ENCODE measurements at places on chromosomes 2 and 18. TPM values are rescaled to one million over a fixed set of nuclear protein-coding genes. Genes with fewer than 3 reads are reported as not detected.

DNA sequence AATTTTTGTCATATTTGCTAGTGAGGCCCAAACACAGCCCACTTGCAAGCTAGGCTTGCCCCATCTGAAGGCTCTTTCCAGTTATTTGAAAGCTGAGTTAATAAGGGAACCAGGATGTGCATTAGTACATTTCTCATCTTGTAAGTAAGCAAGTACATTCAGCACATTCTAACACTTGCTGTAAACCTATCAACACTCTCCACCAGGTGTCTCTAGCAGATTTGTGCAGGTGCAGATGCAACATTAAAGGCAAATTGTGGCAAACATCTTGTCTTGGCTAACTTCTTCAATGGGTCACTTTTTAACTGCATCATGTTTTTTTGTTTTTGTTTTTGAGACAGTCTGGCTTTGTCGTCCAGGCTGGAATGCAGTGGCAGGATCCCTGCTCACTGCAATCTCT is 25.3 kb upstream of the MFSD6 start:
- H3K27ac ChIP-seq = no peak overlapping the region
- DNase-seq = no peak
- H3K36me3 ChIP-seq = no peaks in the 10 kb centered on the region
- H3K4me1 ChIP-seq = no peaks in the 10 kb centered on the region
- H3K4me3 ChIP-seq = no peak overlapping the region

- no peak for DNase-seq
- H3K27ac ChIP-seq = no peak overlapping the region
- H3K4me1 ChIP-seq = no peaks in the 10 kb centered on the region
- H3K27me3 ChIP-seq = no peaks in the 10 kb centered on the region
Measured at GRCh38 chr2:142989273-142990204, 112.1 kb downstream of the KYNU start.

- no peaks in the 10 kb centered on the region for H3K4me1 ChIP-seq
- H3K27ac ChIP-seq = no peak overlapping the region
- no peaks in the 10 kb centered on the region for H3K27me3 ChIP-seq
- DNase-seq = no peak
Measured at GRCh38 chr2:134461511-134461910, 207.6 kb downstream of the MGAT5 start.

The RAB6C gene
- 0.16 TPM for total RNA-seq

GRCh38 chr2:33230195-33230594 is 246.3 kb upstream of the RASGRP3 start:
- no peaks in the 10 kb centered on the region for H3K27me3 ChIP-seq
- DNase-seq = no peak
- no peaks in the 10 kb centered on the region for H3K36me3 ChIP-seq
- no peak overlapping the region for H3K4me3 ChIP-seq
- no peak overlapping the region for H3K27ac ChIP-seq

The ANAPC1 gene
- total RNA-seq = 52.8 TPM

The FKBP7 gene
- 10.5 TPM for total RNA-seq

The RAB12 gene
- total RNA-seq = 64.0 TPM

The MFSD2B gene
- not detected for total RNA-seq

DNA sequence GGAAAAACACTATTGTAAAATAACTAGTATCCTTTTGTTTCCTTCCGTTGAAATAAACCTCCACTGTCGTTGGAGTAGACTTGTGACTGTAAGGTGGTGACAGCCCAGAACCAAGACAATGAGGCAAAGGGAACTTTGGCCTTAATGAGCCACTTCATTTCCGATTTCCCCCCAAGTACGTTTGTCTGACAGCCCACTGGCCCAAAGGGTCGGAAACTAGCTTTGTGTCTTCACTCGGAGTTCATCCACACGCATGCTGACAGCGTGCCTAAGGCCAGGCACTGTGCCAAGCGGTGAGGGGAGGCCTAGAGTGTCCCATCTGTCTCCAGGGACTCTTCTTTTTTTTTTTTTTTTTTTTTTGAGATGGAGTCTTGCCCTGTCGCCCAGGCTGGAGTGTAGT is 21.0 kb downstream of the HJURP start:
- no peak overlapping the region for H3K4me3 ChIP-seq
- H3K36me3 ChIP-seq = no peaks in the 10 kb centered on the region
- H3K4me1 ChIP-seq = no peaks in the 10 kb centered on the region
- H3K27ac ChIP-seq = no peak overlapping the region
- no peak for DNase-seq

The AQP12B gene
- total RNA-seq = not detected

DNA sequence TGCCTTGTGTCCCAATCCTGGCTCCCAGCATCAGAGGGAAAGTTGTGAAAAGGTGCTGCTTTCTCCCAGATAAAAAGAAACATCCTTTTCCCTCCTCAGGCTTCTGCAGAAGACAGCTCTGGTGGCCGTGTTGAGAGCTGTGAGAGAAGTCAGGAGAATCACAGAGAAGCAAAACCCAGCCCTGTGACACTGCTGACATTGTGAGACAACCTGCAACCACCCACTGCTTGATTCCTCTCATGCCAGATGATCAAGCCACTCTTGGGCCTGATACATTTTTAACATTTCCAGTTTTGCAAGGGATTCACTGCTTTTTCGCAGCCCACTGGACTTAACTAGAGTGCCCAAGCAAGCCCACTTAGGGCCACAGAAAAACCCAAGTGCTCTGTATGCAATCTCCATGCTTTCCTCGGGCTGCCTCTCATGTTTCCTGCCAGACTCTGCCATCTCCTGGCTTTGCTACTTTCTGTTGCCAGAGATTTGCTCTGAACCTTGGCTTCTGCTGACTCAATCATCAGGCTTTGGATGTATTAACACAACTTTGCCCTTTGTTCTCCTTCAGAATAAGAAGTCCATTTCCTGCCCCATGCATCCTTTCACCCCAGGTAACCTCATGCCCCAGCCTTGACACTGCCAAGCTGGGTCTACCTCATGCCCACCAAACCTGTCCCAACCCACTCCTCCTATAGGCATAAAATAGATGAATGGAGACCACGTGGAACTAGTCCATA is 24.9 kb upstream of the TTR start:
- H3K27ac ChIP-seq = no peak overlapping the region
- H3K4me1 ChIP-seq = no peaks in the 10 kb centered on the region
- DNase-seq = no peak
- H3K27me3 ChIP-seq = no peaks in the 10 kb centered on the region

GRCh38 chr18:37505321-37505720 is 60.3 kb downstream of the CELF4 start:
- H3K36me3 ChIP-seq = no peaks in the 10 kb centered on the region
- no peaks in the 10 kb centered on the region for H3K4me1 ChIP-seq
- no peak overlapping the region for H3K4me3 ChIP-seq
- H3K27me3 ChIP-seq = no peaks in the 10 kb centered on the region

GRCh38 chr2:240134466-240134865 is 1.6 kb downstream of the COPS9 start:
- peak overlapping the region; percentile 100 for H3K4me3 ChIP-seq
- H3K27ac ChIP-seq = no peak overlapping the region
- peaks cover 14% of the 10 kb centered on the region for H3K4me1 ChIP-seq

GRCh38 chr2:68766376-68766845 is 31.8 kb downstream of the ARHGAP25 start:
- peaks cover 4% of the 10 kb centered on the region for H3K4me1 ChIP-seq
- no peaks in the 10 kb centered on the region for H3K36me3 ChIP-seq
- DNase-seq = peak; percentile 60
- H3K27me3 ChIP-seq = no peaks in the 10 kb centered on the region
- H3K4me3 ChIP-seq = no peak overlapping the region

GRCh38 chr2:228681426-228681825 is 499.9 kb upstream of the SPHKAP start:
- DNase-seq = no peak
- H3K4me1 ChIP-seq = no peaks in the 10 kb centered on the region
- no peak overlapping the region for H3K4me3 ChIP-seq
- H3K36me3 ChIP-seq = no peaks in the 10 kb centered on the region

DNA sequence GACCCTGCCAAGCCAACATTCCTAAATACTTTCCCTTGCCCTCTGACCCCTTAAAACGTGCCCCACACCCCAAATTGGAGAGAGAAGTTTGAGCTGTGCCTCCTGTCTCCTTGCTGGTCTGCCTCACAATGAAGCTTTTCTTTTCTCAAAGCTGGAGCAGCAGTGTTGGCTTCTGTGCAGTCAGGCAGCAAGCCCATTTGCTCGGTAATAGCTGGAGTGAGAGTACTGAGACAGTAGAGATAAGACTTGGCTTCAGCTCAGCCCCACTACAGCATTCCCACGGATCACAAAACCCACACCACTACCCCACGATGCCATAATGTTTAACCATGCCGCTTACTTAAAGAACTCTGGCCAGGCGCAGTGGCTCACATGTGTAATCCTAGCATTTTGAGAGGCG is 73.0 kb downstream of the NCAPH start:
- DNase-seq = no peak
- no peaks in the 10 kb centered on the region for H3K27me3 ChIP-seq
- H3K4me1 ChIP-seq = no peaks in the 10 kb centered on the region
- H3K27ac ChIP-seq = peak overlapping the region; percentile 80
- H3K4me3 ChIP-seq = no peak overlapping the region
- no peaks in the 10 kb centered on the region for H3K36me3 ChIP-seq

GRCh38 chr2:109597283-109597682 is 16.5 kb downstream of the SEPTIN10 start:
- no peaks in the 10 kb centered on the region for H3K36me3 ChIP-seq
- H3K27me3 ChIP-seq = no peaks in the 10 kb centered on the region
- no peak for DNase-seq
- H3K4me1 ChIP-seq = no peaks in the 10 kb centered on the region
- H3K4me3 ChIP-seq = no peak overlapping the region
- no peak overlapping the region for H3K27ac ChIP-seq

DNA sequence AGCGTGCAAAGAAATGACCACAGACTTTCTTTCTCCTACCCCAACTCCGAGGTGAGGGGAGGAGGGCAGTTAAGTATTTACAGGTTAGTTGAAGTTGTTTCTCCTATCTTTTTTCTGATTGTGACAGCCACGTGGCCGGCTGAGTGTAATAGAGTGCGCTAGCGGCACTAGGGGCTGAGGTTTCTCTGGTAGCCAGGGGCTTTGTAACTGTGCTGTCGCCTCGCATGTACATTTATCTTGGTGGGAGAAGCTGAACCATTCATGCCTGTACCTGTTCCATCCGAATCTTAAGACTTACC is 214.1 kb upstream of the STON1 start:
- peak overlapping the region; percentile 79 for H3K4me3 ChIP-seq
- DNase-seq = no peak
- no peaks in the 10 kb centered on the region for H3K36me3 ChIP-seq
- H3K27ac ChIP-seq = peak overlapping the region; percentile 93
- no peaks in the 10 kb centered on the region for H3K4me1 ChIP-seq
- no peaks in the 10 kb centered on the region for H3K27me3 ChIP-seq

The ALPI gene
- not detected for total RNA-seq

- H3K27me3 ChIP-seq = no peaks in the 10 kb centered on the region
- H3K4me3 ChIP-seq = no peak overlapping the region
- no peak for DNase-seq
- no peaks in the 10 kb centered on the region for H3K4me1 ChIP-seq
Measured at GRCh38 chr2:171227066-171227782, 66.5 kb upstream of the TLK1 start.

DNA sequence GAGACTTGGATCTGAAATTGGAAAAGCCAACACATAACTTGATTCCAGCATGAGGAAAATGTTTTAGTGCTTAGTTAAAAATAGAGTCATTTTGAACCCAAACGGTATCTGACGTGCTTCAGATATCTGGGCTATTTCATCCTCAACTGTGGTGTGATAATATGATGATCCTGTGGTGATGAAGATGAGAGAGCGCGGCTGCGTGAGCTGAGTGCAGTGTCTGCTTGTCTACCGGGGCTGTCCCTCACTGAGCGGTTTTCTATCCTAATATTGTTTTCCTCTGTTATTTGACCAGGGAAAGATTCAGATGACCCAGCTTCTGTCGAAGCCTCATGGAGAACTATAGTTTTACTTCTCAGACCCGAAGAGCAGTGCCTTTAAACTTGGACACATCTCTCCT is 5.8 kb downstream of the TWIST2 start:
- H3K27me3 ChIP-seq = no peaks in the 10 kb centered on the region
- H3K4me3 ChIP-seq = peak overlapping the region; percentile 25
- H3K27ac ChIP-seq = peak overlapping the region; percentile 68
- no peaks in the 10 kb centered on the region for H3K4me1 ChIP-seq
- no peaks in the 10 kb centered on the region for H3K36me3 ChIP-seq

DNA sequence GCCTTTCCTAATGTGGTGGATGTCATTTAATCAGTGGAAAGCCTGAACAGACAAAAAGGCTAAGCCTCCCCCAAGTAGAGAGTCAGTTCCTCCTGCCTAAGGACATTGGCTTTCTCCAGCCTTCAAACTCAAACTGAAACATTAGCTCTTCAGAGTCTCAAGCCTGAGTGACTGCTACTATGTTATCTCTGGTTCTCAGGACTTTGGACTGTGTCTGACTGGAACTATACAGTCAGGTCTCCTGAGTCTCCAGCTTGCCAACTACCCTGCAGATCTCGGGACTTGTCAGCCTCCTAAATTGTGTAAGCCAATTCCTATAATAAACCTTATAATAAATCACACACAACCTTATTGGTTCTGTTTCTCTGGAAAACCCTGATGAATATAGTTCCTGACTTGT is 12.6 kb downstream of the HYCC2 start:
- no peak overlapping the region for H3K27ac ChIP-seq
- H3K4me3 ChIP-seq = no peak overlapping the region
- no peak for DNase-seq
- H3K27me3 ChIP-seq = no peaks in the 10 kb centered on the region
- H3K4me1 ChIP-seq = no peaks in the 10 kb centered on the region
- no peaks in the 10 kb centered on the region for H3K36me3 ChIP-seq

- no peaks in the 10 kb centered on the region for H3K27me3 ChIP-seq
- peak overlapping the region; percentile 19 for H3K27ac ChIP-seq
- no peak overlapping the region for H3K4me3 ChIP-seq
- no peaks in the 10 kb centered on the region for H3K4me1 ChIP-seq
- H3K36me3 ChIP-seq = no peaks in the 10 kb centered on the region
Measured at GRCh38 chr2:42848265-42848664, 55.9 kb upstream of the HAAO start.

The LOXHD1 gene
- total RNA-seq = 0.59 TPM

- H3K27ac ChIP-seq = no peak overlapping the region
- no peaks in the 10 kb centered on the region for H3K27me3 ChIP-seq
- no peak overlapping the region for H3K4me3 ChIP-seq
- H3K4me1 ChIP-seq = no peaks in the 10 kb centered on the region
- H3K36me3 ChIP-seq = no peaks in the 10 kb centered on the region
- DNase-seq = no peak
Measured at GRCh38 chr18:57544936-57545660, 41.4 kb downstream of the FECH start.

The DNAH6 gene
- 4.1 TPM for total RNA-seq

The FAM237A gene
- not detected for total RNA-seq

DNA sequence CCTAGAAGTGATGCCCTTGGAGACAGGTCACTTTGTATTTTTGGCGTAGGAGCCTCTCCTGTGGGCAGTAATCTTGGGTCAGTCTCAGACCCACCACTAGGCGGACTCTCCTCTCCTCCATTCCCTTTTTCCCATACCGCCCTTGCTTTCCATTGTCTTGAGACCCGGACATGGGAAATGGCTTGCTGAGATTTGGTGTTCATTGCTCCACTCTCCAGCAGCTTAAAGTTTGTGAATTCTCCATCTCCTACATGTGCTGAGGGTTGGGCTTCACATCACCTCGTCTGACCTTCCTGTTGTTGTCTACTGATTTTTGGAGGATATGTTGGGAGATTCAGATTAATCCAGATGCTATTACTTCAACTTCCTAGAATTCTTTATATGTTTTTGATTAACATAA is 159.2 kb upstream of the RAB12 start:
- DNase-seq = no peak
- H3K27me3 ChIP-seq = no peaks in the 10 kb centered on the region
- no peak overlapping the region for H3K4me3 ChIP-seq
- no peak overlapping the region for H3K27ac ChIP-seq
- H3K4me1 ChIP-seq = no peaks in the 10 kb centered on the region
